ENCODE measurements at places on chromosomes 4 and X.

GRCh38 chr4:15339737-15340136 is 88.1 kb upstream of the C1QTNF7 start:
- no peak for DNase-seq

- DNase-seq, result no peak
These were observed 983.4 kb upstream of the ADGRL3 start for GRCh38 chr4:60216752-60217151.

DNA sequence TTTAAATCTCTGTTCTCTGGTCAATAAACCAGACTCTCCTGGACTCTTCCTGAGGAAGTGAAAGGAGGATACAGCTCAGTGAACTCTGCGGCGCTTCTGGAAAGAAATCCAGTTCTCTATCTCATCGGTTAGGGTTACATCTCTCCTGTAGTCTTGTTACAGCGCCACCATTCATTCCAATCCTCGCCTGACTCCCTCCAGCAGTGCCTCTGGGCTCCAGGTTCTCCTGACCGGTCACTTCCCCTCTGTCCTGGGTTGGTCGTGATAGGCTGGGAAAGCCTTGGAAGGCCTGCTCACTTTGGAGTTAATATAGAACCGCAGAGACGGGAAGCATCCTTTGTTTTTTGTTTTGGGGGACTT is 97.0 kb upstream of the STOX2 start:
- DNase-seq, result no peak

- DNase-seq, result peak; percentile 68
These were observed 695 bp downstream of the MTM1 start for GRCh38 chrX:150569155-150569477.

DNA sequence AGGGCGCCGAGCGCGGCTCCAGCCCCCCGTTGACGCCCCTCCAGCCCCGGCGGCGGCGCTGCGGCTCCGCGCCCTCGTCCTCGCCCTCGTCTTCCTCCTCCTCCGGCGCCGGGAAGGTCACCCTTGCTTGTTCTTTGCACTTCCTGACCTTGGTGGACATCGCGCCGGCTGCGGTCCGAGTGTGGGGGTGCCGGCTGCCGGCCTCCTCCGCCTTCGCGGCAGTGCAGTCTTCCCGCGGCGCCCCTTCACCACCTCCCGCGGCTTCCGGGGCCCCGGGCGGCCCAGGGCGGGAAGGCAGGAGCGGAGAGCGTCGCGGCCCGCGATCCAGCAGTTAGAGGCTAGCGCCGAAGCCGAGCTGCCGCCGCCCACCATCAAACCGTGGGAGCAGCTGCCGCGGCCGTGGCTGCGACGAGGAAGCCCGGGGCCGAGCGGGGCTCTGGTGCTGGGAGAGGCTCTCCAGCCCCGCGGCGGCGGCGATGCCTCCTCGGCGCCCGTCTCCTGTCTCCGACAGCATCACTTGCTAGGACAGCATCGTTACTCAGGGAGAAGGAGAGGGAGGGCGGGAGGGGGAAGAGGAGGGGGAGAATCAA is at the start of gene TRPC3:
TRPC3 (minus strand) TSS at position 540 of the 590 bp plus-strand sequence; CDS start at position 160, 380 bp downstream.
- DNase-seq, result no peak

- DNase-seq, result no peak
These were observed 330.4 kb upstream of the NWD2 start for GRCh38 chr4:36914106-36914505.

GRCh38 chrX:85004255-85004654 is 578 bp downstream of the APOOL start:
- no peak for DNase-seq

DNA sequence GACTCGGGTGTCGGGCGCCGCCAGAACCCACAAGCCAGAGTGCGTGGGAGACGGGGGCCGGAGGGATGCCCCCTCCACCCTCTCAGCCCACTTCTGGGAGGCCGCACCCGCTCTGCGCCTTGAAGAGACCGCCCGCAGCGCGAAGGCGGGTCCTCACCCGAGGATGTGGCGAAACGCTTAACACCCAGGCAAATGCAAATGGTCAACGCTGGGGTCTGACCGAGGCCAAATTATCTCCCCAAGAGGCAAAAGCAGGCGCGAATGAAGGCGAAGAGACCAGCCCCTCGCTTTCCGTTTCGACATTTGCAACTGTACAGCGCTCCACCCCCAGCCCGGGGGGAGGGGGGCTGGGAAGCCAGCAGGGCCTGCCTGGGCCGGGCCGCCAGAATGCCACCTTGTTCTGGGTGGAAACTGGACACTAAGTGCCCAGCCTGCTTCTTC is 137.7 kb upstream of the ZIC3 start:
- no peak for DNase-seq

DNA sequence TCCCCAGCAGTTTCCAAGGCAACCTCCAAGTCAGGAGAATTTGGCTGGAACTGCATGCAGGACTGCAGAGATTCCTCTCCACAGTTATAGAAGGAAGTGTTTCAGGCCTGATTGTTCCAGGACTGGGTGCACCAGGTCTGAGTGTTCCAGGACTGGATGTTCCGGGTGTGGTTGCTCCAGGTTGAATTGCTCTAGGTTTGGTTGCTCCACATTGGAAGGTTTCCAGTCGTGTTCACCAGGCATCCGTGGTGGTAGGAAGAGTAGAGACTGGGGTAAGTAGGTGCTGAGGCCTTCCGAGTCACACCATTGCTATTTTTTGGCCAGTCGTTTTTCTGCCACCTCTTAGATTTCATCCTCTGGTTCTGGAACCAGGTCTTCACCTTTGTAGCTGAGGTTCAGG is 105.4 kb downstream of the MSN start:
- DNase-seq, result no peak

DNA sequence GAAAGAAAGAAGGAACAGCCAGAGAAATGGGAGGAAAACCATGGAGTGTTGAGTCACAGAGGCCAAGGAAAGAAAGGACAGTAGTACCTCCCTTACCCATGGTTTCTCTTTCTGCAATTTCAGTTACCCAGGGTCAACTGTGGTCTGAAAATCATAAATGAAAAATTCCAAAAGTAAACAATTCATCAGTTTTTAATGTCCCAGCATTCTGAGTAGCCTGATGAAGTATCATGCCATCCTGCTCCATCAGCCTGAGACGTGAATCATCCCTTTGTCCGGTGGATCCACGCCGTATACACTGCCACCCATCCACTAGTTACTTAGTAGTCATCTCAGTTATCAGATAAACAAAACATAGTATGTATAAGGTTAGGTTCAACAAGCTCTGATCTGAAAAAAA is 114.2 kb downstream of the COMMD8 start:
- DNase-seq, result no peak

DNA sequence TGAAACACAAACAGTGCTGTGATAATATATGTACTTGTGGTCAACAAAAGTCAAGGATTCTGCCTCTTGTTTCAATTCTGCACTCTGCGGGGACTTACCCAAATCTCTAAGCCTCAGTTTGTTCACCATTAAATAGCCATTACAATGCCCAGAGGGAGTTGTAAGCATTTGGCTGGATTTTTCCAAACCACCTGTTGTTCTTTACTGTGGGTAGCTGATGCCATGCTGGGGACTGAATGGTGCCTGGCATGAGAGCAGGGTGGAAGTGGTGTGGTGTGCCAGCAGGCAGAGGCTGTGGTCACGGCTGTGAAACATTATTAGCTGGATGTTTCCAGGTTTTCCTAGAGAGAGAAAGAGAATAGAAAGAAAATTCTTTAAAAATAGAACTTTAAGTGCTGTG is 60.7 kb upstream of the PAK3 start:
- no peak for DNase-seq
